Endodermal cell (in vitro differentiated cells): ENCODE measurements at places on chromosomes 12 and 14. TPM values are rescaled to one million over a fixed set of nuclear protein-coding genes. Genes with fewer than 3 reads are reported as not detected.

CPNE6 gene
- total RNA-seq, result not detected in 3 replicates

GPR84 gene
- 0.20 TPM in 1 of 2 replicates, not detected in the other for total RNA-seq

DNA sequence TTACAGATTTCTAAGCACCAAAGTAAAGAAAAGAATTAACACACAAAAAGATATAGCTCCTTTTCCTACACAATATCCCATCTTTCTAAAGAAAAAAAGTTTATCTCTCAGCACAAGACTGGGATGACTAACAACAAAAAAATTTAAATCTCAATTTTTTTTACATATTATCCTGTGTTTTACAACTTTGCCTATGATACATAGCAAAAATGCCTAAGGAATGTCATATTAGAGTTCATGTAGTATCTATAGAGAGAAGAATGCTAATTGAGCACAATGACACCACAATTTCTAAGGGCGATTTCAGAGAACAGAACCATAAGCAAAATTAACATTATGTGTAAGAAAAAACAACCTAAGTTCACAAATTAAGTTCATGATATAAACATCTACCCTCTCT lies 16.3 kb downstream of the C2CD5 start:
- no peak for DNase-seq

- DNase-seq, result no peak
These were observed 24.7 kb upstream of the ANO6 start for GRCh38 chr12:45191239-45191638.

GRCh38 chr12:129641926-129642325 lies 261.9 kb downstream of the TMEM132D start:
- DNase-seq, result no peak
